ENCODE measurements at places on chromosomes 16 and 17.

GRCh38 chr16:1003391-1004347, 22.1 kb downstream of the SOX8 start:
- DNase-seq = no peak

GRCh38 chr17:82667668-82668000, 19.4 kb upstream of the WDR45B start:
- no peak for DNase-seq

DNA sequence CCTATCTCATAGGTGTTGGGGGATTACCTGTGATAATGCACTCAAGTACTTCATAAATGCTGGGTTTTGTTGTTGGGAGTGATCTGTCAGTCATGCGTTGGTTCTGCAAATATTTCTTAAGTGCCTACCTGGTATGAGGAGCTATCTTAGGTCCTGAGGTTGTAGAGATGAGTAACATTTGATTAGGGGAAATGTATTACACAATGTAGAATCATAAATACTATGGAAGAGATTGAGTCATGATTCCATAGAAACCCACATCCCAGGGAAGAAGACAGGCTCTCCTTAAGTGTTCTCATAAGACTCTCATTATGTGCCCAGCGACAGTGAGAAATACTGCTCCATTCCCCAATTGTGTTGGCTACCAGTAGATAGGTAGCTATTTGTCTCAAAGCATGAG, 240.1 kb downstream of the FTO start:
- no peak for DNase-seq

GRCh38 chr17:16363749-16364536, 10.7 kb upstream of the CENPV start:
- DNase-seq = peak; percentile 48

DNA sequence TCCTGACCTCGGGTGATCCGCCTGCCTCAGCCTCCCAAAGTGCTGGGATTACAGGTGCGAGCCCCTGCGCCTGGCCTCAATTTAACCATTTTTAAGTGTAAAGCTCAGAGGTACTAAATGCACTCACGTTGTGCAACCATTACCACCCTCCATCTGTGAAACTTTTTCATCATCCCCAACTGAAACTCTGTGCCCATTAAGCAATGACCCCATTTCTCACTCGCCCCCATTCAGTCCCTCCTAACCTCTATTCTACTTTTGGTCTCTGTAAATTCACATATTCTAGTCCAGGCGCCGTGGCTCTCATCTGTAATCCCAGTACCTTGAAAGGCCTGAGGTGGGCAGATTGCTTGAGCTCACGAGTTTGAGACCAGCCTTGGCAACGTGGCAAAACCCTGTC, 8.3 kb upstream of the SPNS3 start:
- no peak for DNase-seq

- DNase-seq = no peak
Observed at GRCh38 chr17:2190014-2190413, 113.6 kb downstream of the SMG6 start.

- no peak for DNase-seq
Observed at GRCh38 chr16:19382887-19383816, 34.5 kb upstream of the TMC5 start.

DNA sequence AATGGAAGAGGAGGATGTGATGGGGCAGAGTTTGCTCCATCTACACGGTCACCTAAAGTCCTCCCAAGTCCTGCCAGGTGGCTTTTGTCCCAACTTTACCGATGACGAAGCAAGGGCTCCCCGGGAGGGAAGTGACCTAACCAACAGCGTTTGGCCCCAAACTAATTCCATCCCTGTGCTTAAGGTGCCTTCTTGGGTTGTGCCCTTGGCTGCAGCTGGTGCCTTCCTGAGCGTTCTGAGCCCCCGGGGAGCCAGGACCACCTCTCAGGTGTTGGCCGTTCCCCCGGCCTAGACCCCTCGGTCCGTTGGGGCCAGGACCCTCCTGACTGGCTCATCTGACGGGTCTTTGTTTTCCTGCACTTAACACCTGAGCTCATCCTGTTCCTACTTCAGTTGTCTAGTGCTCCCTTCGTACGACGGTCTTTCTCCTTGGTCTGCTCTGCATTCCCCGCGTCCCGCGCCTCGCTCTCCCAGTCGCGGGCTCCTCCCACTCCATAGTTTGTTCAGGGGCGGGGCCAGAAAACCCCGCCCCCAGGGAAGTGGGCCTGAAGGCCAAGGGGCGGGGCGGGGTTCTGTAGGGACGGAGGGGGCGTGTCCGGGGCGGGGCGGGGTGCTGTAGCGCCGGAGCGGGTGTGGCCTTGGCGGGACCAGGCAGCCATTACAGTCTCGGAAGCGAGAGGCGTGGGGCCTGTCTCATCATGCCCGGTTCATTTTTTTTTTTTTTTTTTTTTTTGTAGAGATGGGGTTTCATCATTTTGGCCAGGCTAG, 822 bp upstream of the ZSCAN10 start:
- peak; percentile 82 for DNase-seq

- no peak for DNase-seq
Observed at GRCh38 chr16:79728048-79728922, 127.7 kb upstream of the MAF start.

- no peak for DNase-seq
Observed at GRCh38 chr16:78953526-78953925, 647.0 kb downstream of the MAF start.

- DNase-seq = no peak
Observed at GRCh38 chr17:40480501-40481003, 20.9 kb downstream of the TNS4 start.

Data from HuH-7 (cell line).